Tracheal epithelial cell (primary cell): ENCODE measurements at places on chromosomes 3 and 15. TPM values are rescaled to one million over a fixed set of nuclear protein-coding genes. Genes with fewer than 3 reads are reported as not detected.

Gene CEP97
- total RNA-seq = 10.6 and 15.3 TPM in 2 replicates

Gene CFAP44
- total RNA-seq = 1.1 and 1.7 TPM in 2 replicates

Gene ACTRT3
- total RNA-seq = 1.9 and 2.9 TPM in 2 replicates

Gene DCBLD2
- 88.0 and 335 TPM in 2 replicates for total RNA-seq

Gene CACNA2D3
- 0.48 TPM in 1 of 2 replicates, not detected in the other for total RNA-seq

Gene GASK1A
- total RNA-seq = 0.48 and 2.6 TPM in 2 replicates

Gene LRRC15
- total RNA-seq = not detected in 2 replicates
